ENCODE measurements at places on chromosomes 3 and 15.

DNA sequence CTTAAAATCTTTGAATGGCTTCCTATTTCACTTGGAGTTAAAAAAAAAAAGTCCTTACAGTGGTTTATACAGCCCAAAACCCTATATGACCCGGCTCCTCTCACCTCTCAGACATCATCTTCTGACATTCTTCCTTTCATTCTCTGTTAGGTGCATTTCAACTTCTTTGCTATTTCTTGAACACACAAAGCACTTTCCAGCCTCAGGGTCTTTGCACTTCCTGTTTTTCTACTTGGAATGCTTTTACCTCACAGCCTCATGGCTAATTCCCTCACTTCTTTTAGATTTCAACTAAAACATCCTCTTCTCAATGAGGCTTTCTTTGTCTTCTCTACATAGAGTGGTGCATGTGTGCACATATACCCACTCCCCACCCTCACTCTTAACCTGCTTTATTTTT, 91.0 kb upstream of the MB21D2 start:
- no peak for DNase-seq

- no peak for DNase-seq
These were observed 71.3 kb upstream of the WNT7A start for GRCh38 chr3:13951184-13951583.

- no peak for DNase-seq
These were observed 218.8 kb downstream of the UBE2E2 start for GRCh38 chr3:23421811-23422516.

GRCh38 chr15:81021321-81021720, 20.6 kb downstream of the TLNRD1 start:
- DNase-seq = no peak

GRCh38 chr15:23616536-23616935, 31.1 kb downstream of the MAGEL2 start:
- no peak for DNase-seq

GRCh38 chr3:194683380-194683779, 2.3 kb upstream of the FAM43A start:
- no peak for DNase-seq

- DNase-seq = no peak
These were observed 487.4 kb downstream of the PDCD6IP start for GRCh38 chr3:34285827-34286188.

Measured in NCI-H446 (cell line).